Stimulated activated CD8-positive, alpha-beta memory T cell treated with anti-CD3 and anti-CD28 coated beads, Interleukin-7, amount 100 ng/mL, for 1 hour (primary cell): ENCODE measurements at places on chromosomes 2 and 18.

- no peak for DNase-seq
These were observed 50.8 kb upstream of the CTAGE1 start for GRCh38 chr18:22468554-22468891.

DNA sequence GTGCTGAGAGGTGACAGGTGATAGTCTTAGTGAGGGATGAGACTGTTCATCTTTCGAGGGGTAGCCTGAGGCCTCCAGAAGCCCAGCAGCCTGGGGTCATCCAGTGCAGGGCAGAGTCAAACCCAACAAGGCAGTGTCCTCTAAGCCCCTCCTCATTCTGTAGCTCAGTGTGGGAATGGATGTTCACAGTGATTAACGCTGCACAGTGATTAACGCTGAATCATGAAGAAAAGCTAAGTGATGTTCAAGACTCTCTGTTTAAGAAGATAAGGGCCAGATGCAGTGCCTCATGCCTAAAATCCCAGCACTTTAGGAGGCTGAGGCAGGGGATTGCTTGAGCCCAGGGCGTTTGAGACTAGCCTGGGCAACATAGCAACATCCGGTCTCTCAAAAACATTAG, 56.3 kb upstream of the LAPTM4A start:
- DNase-seq, result no peak

- no peak for DNase-seq
These were observed 67.2 kb upstream of the FRZB start for GRCh38 chr2:182933629-182934028.

DNA sequence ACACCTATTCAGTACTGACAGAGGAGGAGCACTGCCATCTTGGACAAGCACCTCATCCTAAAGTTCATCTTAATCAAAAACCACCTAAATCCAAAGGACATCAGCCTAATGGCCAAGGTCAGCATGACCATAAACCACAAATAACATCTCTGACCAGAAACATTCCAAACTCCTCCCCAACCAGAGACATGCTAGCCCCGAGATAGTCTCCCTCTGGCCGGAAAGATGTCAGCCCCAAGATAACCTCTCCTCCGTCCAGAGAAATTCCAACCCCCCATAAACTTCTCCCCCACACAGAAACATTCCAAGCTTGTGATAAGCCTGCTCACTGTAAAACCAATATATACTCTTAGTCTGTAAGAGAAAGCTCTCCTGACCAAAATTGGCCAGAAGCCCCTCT, 260.6 kb downstream of the CLIP4 start:
- no peak for DNase-seq

DNA sequence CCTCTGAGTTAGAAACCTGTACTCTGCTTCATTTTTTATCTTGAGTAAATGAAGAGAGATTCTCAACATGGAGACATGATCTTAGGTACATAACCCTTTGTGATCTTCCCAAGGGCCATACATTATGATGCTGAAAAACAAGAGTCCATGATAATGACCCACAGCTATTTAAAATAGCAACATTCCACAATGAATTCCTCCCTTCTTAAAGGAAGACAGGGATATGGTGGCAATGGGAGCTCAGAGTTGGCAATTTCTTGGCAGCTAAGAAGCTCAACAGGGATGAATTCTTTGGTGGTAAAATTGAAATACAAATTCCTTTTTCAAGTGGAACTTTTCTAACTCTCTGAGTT, 638.5 kb downstream of the CNTNAP5 start:
- no peak for DNase-seq

- no peak for DNase-seq
These were observed 13.7 kb downstream of the MTERF4 start for GRCh38 chr2:241088376-241088775.
